ENCODE measurements at places on chromosomes 5 and 9.
A peak's percentile ranks its signal among the peaks of the same experiment; 100 is the strongest.

- peak; percentile 60 for DNase-seq
Observed at GRCh38 chr9:88747768-88748167, 212.8 kb downstream of the NXNL2 start.

DNA sequence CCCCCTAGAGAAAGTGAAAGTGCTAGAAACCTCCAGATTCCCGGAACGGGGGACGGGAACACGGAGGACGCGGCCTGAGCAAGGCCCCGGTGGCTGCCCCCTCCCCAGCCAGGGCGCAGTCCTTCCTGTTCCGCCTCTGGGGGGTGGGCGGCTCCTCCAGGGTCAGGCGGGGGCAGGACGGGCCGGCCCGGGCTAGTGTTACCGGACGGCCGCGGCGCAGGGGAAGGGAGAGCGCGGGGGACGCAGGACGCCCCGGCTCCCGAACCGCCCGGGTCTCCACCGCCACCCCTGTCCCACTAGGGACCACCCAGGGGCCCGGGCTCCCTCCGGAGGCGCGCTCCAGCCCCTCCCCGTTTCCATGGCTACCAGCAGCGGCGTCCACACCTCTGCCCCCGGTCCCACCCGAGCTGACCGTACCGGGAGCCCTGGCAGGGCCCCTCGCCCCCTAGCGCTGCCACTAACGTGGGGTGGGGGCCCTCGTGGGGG, 579 bp downstream of the SLC12A7 start:
- no peak for DNase-seq

DNA sequence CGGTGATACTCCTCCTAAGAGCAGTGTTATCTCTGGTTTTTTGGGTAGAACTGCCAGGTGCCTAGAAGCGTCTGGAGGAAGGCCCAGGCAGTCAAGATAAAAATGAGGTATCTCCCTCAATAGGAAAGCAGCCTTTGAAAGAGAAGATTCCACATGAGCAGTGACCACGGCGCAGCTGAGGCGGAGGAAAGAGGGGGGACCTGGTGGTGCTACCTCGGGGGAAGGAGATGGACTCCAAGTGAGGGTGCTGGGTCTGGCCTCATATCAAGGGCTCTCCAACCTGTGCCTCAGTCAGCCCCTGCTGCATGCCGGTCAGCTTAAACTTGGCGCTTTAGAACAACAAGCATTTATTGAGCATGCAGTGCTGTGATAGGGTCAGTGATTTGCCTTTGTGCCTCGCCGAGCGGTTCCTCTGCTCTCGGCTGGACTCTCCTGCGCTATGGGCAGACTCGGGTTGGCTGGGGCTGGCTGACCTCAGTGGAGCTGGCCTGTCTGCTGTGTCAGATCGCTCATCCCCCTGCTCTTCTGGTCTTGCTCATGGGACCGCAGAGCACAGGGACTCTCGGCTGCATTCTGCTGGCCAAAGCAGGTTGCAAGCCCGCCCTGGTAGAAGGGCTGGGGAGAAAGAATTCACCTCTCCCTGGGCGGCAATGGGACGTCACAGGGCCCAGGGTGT, 121.1 kb upstream of the IRX4 start:
- no peak for DNase-seq

- DNase-seq, result no peak
Observed at GRCh38 chr5:45411971-45412612, 284.1 kb downstream of the HCN1 start.

DNA sequence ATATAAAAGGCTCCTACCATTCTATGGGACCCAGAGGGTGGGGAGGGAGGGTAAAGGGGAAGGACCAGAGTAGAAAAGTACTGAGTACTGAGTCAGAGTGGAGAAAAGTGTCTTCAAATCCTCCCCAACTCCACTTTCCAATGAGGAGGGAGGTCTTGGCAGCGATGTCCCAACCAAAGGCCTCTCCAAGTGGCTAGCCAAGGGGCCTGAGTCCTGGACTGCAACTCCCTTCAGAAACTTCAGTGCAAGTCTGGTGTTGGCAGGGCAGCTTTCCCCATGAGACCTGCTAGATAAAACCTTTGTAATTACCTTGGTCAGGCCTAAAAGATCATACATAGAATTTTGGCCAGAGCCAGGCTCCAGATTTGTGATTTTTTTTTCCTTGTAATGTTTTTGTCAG, 111.3 kb upstream of the TNPO1 start:
- no peak for DNase-seq

DNA sequence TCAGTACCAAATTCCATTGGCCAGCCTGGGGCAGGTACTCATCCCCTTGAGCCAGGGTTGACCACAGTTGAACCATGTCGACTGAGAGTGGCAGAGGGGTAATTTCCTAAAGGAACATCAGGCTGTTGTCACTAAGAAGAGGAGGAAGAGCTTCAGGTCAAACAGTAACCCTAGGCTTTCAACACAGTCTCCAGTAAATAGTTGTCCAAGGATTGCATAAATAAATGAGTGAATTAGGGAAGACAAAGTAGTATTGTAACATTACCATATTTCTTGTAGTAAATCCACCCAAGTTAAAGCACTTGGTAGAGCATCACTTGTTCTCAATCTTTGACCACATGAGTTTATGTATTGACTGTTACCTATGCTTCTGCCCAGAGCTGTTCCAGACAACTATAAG, 7.4 kb downstream of the PSAT1 start:
- no peak for DNase-seq

DNA sequence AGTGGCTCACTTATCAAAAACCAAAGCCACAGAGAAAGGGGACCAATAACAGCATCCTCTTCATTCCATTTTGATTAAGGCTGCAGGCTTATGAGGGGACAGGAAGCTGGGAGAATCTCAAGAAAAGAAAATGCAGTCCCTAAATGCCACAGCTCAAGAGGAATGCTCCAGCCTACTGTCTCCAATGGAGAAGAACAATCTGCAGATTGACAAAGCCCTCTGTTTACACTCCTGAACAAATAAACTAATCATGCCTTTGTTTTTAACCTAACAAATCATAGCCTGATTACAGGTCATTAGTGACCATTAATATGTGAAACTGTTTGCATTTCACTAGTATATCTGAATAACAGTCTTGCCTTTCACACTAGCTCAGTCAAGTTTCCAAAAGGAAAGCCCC, 26.5 kb downstream of the PPP2R2B start:
- DNase-seq, result no peak

- no peak for DNase-seq
Observed at GRCh38 chr5:31574772-31575171, 42.7 kb downstream of the C5orf22 start.

GRCh38 chr5:39570403-39571027, 145.7 kb upstream of the DAB2 start:
- no peak for DNase-seq

DNA sequence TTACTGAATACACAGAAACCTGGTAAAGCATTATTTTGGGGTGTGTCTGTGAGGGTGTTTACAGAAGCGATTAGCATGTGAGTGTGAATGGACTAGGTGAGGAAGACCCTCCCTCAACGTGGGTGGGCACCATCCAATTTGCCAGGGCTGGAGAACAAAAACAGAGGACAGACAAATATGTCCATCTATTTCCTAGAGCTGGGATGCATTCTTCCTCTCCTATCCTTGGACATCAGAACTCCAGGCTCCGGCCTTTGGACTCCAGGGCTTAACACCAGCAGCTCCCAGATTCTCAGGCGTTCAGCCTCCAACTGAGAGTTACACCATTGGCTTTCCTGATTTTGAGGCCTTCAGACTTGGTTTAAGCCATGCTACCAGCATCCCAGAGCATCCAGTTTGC, 65.8 kb upstream of the CHD1 start:
- no peak for DNase-seq

GRCh38 chr5:32740651-32741050, 29.5 kb downstream of the NPR3 start:
- no peak for DNase-seq

DNA sequence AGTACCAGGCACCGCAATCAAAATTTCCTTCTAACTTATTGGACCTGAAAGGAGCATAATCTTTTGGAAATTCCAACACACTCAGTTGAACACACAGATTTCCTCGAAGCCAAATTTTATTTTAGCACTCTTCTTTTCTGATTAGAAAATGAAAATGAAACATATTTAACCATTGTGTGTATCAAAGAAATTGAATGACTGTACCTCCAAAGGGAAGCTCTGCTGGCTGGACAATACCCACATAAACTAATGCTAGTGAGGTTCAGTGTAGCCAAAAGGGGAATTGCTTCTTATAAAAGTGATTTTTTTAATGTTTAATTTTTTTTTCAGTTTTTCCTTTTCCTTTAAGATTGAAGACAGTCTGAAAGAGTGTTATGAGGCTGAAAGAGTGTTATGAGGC, 239.6 kb upstream of the NREP start:
- DNase-seq, result no peak

DNA sequence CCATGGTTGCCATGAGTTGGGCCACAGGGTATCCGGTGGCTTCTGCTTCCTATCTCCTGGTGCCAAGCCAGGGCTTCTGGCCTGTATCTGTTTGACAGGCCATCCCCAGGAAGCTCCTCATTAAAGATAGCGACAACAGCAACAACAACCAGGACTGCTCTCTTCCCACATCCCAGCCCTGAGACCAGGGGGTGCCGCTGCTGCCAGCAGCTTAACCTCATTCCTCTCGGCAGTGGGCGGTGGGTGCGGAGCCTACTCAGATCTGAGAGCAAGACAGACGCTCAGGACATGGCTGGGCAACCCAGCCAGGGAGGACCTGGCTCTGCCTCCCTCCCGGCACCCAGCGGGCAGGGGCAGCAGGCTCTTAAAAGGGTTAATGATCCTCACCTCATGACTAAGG, 98.3 kb downstream of the PSD2 start:
- no peak for DNase-seq

DNA sequence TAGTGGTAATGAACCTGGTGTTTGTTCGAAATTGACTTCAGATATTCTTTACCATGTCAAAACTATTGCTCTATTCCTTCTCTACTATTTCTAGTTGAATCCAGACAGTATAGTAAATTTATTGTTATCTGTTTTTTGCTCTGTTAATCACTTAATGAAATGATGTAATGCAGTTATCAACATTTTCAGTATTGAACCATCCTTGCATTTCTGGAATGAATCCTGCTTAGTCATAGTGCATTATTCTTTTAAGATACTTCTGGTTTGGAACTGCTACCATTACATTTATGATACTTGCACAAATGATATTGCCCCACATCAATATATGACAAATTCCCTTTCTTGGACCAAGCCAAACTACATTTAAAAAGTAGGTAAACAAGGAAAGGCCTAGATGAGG, 554.0 kb upstream of the KLF4 start:
- DNase-seq, result no peak

GRCh38 chr5:59503220-59503619, 390.3 kb downstream of the PDE4D start:
- DNase-seq, result no peak

DNA sequence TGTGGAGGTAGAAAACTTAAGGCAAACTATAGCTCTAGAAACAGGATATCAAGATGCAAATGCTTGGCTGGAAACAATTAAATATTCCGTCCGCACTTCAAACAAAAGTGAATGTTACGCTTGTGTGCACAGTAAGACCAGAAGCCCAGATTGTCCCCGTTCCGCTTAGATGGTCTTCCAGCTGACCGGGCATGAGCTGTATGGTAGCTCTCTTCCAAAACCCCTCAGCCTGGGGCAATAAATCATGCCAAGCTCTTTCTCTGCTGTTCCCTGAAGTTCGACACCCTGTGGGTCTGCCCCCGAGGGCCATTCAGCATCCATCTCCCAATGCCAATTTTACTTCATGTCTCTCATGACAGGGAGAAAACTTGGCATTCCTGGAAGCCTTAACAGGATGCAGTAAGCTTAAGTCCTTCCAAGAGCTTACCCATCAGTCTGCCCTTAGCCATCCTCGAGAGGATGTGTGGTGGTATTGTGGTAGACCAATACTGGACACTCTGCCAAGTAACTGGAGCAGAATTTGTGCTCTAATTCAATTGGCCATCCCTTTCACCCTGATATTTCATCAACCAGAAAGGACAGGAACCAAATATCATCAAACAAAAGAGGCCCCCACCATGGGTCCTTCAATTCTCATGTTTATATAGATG, 70.7 kb upstream of the RANBP6 start:
- no peak for DNase-seq

GRCh38 chr9:114417511-114417910, 29.7 kb upstream of the AKNA start:
- peak; percentile 76 for DNase-seq

DNA sequence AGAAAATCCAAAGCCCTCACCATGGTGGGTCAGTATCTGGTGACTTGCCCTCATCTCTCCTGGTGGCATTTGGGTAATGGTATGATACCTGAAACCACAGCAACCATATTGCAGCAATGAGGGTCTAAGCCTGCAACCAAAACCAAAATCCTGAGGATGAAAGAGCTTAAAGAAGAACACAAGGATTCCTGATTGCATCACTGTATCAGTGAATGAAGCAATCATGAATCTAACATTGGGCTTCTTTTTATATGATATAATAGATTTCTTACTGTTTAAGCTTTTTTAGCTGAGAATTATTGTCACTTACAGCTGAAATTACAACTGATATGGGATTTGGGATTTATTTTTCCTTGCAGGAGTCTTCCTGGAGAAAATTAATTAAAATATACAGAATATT, 269.9 kb downstream of the MEF2C start:
- DNase-seq, result no peak

- DNase-seq, result no peak
Observed at GRCh38 chr9:14967450-14968321, 57.5 kb upstream of the FREM1 start.

DNA sequence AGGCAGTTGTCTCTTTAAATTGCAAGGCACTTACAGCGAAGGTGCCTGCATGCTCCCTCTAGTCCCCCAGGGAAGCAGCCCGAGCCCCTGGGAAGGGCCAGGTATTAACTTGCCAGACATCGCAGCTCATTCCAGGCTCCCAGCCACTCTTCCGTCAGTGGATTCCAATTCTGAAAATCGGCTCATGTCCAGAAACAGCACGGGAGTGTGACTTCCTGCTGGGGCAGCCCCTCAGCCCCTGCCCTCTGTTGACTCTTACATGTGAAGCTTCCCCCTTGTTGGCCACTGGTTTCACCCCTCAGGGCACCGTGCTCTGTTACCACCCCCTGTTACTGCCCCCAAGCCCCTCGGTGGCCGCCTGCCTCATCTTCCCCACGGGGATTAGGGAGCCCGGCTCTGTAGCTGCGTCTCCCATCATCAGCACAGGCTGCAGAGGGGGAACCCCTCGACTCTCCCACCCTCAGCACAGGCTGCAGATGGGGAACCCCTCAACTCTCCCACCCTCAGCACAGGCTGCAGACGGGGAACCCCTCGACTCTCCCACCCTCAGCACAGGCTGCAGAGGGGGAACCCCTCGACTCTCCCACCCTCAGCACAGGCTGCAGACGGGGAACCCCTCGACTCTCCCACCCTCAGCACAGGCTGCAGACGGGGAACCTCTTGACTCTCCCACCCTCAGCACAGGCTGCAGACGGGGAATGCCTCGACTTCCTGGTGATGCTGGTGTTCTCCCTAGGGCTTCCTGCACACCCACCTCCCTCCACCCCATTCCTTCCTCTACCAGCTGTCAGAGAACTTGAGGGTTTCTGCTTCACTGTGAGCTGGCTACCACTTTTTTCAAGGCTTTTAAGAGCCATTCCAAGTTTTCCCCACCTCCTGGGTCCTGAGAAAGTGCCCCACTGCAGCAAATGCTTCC, 11.1 kb upstream of the CACNA1B start:
- DNase-seq, result no peak

GRCh38 chr5:141814064-141814964, 63.9 kb downstream of the PCDH1 start:
- DNase-seq, result no peak

- no peak for DNase-seq
Observed at GRCh38 chr5:173928871-173929574, 40.9 kb downstream of the CPEB4 start.
